ENCODE measurements at places on chromosomes 1 and 21.

GRCh38 chr1:228453614-228454013 is 33.6 kb upstream of the RNF187 start:
- DNase-seq: no peak

GRCh38 chr1:51115714-51116404 is 13.8 kb downstream of the C1orf185 start:
- DNase-seq: no peak

- no peak for DNase-seq
Measured at GRCh38 chr21:28513428-28513827, 479.2 kb downstream of the LTN1 start.

GRCh38 chr1:66761221-66761620 is 9.0 kb downstream of the DYNLT5 start:
- DNase-seq: no peak

- DNase-seq: no peak
Measured at GRCh38 chr1:56715156-56715555, 70.0 kb downstream of the PRKAA2 start.

- no peak for DNase-seq
Measured at GRCh38 chr1:177132141-177132540, 32.4 kb downstream of the ASTN1 start.

- DNase-seq: no peak
Measured at GRCh38 chr1:168148916-168149315, 12.2 kb upstream of the GPR161 start.

GRCh38 chr1:41520951-41521752 is 36.7 kb upstream of the EDN2 start:
- DNase-seq: no peak

DNA sequence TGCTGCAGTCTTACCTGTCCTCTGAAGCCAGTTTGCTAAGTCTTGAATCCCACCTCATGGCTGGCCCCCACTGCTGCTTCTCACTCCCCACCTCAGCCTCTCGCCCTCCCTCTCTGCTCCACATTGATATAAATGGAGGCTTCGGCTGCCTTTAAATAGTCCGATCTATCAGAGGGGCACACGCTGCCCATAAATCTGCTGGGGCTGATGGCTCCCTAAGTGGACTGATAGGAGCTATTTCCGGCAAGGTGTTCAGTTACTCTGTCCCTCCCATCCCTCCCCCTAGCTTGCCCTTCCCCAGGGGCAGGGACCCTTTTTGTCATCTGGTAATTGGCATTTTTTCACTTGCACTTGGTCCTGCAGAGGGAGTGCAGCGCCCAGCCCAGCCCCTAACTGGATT is 108.4 kb downstream of the TMEM53 start:
- no peak for DNase-seq

Measured in epithelial cell of prostate (primary cell).